ENCODE measurements at places on chromosomes 12 and 14. TPM values are rescaled to one million over a fixed set of nuclear protein-coding genes. Genes with fewer than 3 reads are reported as not detected.

MYBPC1 gene
- not detected for polyA plus RNA-seq

KRT73 gene
- not detected for polyA plus RNA-seq

C12orf56 gene
- not detected for polyA plus RNA-seq

NR1H4 gene
- not detected for polyA plus RNA-seq

BHLHE41 gene
- polyA plus RNA-seq: 4.0 TPM

VCPKMT gene
- 5.3 TPM for polyA plus RNA-seq

ST8SIA1 gene
- polyA plus RNA-seq: not detected

B4GALNT1 gene
- polyA plus RNA-seq: 1.2 TPM

EEA1 gene
- polyA plus RNA-seq: 11.9 TPM

SERPINA10 gene
- polyA plus RNA-seq: not detected

NRL gene
- polyA plus RNA-seq: 0.91 TPM

DCN gene
- 944 TPM for polyA plus RNA-seq

DNA sequence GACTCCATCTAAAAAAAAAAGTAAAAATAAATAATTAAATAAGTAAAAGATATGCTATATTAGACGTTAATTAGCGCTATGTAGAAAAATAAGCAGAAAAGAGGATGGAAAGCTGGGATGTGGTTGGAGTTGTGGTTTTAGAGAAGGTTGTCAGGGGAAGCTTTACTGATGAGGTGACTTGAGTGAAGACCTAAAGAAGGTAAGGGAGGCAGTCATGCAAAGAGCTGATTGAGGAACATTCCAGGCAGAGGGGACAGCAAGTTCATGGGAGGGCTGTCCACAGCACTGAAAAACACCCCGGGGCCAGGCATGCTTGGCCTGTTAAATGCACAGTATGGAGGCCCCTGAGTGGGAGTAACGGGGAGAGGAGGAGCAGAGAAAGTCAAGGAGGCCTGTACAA lies 15.7 kb downstream of the SMAGP start:
- no peak for DNase-seq

- no peak for DNase-seq
Observed at GRCh38 chr14:71554323-71554722, 377.9 kb upstream of the RGS6 start.

GRCh38 chr12:15152456-15152855 lies 68.8 kb downstream of the RERG start:
- DNase-seq: no peak

DNA sequence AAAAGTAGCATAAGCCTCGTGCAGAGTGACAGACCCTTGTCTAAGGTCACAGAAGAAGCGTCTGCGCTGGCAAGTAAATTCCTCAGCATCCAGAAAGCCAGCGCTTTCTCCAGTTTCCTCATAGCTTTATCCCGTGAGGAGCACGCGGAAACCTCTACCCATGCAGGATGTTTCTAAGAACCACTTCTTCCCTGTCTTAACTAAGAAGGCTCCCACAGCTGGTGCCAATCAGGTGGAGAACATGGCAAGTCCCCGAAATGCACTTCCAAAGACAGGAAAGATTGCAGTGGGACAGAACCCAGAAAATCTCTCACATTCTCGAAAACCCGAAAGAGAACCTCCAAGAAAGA lies 968 bp upstream of the ARID4A start:
- no peak for DNase-seq

DNA sequence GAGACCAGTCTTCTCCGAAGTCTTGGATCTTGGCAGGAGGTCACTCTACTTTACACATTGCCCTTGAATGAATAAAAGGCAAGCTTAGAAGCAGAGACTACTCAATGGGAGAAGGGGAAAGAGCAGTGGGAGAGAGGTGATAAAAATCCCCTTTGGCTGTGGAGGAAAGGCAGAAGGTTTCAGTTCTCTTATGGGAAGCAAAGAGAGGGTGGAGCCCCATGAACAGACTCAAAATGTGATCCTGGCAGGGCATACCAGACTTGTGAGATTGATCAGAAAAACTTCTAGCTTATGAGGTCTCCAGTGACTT lies 49.6 kb upstream of the HECTD1 start:
- no peak for DNase-seq

DNA sequence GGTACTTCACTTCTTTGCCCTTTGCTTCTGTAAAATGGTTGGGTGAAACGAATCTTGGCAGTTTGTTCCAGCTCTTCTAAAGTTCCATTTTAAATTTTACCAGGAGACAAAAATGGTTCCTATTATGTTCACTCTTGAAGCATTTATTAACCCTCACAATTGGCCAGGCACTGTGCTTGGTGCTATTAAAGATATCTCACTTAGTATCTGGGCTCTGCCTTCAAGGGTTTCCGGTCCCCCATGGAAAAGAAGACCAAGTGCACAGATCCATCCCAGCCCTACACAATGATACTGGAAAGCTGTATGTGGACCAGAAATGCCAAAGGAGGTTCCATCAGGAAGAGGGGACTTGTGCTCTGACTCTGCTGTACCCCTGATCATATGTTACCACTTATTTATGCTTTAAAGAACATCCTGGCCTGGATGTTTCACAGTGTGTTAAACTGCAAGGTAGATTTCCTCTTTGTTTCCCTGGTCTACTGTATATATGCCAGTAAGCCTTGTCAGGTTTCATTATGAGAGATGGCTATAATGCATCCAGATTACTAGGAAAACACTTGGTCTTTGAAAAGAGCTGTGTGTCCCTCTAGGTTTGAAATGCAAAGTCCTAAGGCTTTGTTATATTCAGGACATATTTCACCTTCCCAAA lies 154.8 kb downstream of the PRKCH start:
- no peak for DNase-seq

- no peak for DNase-seq
Observed at GRCh38 chr14:67031920-67032774, 157.1 kb upstream of the GARIN2 start.

DNA sequence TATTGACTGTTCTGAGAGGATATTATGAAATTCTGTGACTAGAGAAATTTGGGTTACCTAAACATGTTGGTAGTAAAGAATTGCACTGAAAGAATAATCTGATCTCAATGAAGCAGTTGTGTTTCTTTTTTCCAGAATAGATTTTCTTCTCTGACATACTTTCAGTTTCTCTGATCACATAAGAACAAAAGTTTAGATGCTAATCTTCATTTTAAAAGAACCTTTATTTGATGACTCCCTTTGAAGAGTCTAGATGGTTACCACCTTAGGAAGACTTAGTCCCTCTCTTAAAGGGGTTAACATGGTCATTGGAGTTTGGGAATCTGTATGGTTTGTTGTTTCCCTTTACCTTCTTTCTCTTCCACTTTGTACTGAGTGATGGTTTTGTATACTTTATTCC lies 58.6 kb downstream of the MON2 start:
- no peak for DNase-seq

GRCh38 chr12:122934722-122935121 lies 31.5 kb downstream of the ABCB9 start:
- DNase-seq: no peak

DNA sequence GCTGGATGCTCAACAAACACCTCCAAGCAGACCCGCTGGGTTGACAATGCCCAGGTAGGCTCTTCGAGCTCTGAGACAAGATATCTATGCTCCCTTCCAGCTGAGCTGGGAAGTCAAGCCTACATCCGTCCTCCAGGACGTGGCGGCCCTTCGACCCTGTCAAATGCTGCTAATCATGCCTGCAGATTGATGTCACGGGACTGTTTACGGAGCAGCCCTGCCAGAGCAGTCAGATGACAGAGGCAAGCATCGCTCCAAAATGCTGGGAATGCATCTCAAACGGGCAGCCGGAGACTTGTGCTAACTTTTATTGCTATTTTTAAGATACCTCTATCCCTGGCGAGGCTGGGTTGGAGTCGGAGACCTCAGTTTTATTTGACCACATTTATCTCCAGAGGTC lies 139.2 kb downstream of the NTF3 start:
- DNase-seq: no peak

DNA sequence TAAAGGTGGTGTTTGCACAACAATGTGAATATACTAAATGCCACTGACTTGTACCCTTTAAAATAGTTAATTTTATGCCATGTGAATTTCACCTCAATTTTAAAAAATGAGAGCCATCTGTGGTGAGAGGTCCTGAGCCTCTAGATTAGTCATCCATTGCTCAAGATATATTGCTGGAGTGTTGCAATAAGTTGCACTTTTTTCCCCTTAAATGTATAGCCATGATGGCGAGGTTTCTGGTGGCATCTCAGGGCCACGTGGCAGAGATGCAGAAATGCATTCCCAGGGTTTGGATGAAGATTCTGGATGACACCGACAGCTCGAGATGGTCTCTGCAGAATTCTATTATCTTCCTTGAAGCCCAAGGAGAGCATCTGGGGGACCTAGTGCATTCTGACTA lies 153.7 kb downstream of the AACS start:
- DNase-seq: no peak

GRCh38 chr12:27237790-27238771 lies 6.0 kb upstream of the STK38L start:
- no peak for DNase-seq

- no peak for DNase-seq
Observed at GRCh38 chr12:52759695-52760094, 17.4 kb downstream of the KRT76 start.

GRCh38 chr12:13128291-13128965 lies 25.0 kb upstream of the GSG1 start:
- peak; percentile 55 for DNase-seq

DNA sequence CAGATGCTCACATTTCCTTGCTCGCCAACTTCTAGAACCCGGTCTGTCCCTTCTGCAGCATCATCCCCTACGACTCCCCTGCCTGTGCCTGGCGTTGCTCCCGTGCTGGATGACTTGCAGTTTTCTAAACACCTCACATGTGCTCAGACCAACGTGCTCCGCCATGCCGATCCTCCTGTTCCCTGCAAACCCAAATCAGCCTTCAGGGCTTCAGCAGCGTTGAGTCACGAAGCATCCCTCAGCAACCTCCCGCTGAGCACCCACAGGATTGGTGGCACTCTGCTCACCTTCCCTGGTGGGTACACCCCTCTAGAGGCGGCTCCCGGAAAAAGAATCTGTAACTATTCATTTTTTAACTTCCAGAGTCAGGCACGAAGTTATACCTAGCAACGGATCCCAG lies 2.8 kb upstream of the PIWIL1 start:
- DNase-seq: no peak

DNA sequence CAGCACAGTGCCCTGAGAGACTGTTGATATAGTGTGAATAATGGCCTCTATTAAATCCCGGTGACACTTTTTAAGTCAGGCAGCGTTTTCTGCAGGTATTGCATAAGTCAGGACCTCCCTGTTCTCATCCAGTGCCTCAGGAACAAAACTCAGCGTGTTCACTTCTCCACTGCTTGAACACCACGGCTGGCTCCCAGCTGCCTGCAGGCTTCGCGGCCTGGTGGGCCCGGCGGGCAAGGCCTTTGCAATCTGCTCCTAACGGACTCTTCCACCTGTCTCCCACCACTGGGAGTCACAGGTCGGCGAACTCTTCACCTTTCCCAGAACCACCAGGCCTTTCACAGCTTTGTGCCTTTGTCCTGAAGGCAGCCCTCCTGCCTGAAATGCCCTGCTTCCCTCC lies 18.7 kb downstream of the RFX4 start:
- DNase-seq: no peak

GRCh38 chr14:104724407-104724980 lies 465 bp downstream of the ADSS1 start:
- DNase-seq: no peak

GRCh38 chr14:89851106-89851505 lies 103.4 kb downstream of the EFCAB11 start:
- DNase-seq: no peak

DNA sequence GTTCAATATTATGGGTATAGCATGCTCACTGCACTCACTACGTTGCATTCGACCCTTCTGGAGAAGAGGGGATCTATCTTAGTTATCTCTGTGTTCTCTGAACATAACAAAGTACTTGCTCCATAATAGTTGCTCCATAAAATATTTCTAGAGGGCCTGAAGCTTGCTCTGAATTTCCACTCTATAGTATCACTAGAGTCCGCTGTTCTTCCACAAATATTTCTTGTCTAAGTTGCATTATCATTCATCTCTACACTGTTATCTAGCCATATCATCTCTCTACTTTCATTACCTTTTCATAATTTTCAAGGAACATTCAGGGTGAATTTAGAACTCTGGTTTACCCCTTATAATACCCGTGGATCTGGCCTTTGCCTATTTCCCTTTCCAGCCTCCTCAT lies 246.1 kb upstream of the PDE3A start:
- no peak for DNase-seq

- peak; percentile 40 for DNase-seq
Observed at GRCh38 chr12:103924761-103925641, 5.2 kb upstream of the HSP90B1 start.

DNA sequence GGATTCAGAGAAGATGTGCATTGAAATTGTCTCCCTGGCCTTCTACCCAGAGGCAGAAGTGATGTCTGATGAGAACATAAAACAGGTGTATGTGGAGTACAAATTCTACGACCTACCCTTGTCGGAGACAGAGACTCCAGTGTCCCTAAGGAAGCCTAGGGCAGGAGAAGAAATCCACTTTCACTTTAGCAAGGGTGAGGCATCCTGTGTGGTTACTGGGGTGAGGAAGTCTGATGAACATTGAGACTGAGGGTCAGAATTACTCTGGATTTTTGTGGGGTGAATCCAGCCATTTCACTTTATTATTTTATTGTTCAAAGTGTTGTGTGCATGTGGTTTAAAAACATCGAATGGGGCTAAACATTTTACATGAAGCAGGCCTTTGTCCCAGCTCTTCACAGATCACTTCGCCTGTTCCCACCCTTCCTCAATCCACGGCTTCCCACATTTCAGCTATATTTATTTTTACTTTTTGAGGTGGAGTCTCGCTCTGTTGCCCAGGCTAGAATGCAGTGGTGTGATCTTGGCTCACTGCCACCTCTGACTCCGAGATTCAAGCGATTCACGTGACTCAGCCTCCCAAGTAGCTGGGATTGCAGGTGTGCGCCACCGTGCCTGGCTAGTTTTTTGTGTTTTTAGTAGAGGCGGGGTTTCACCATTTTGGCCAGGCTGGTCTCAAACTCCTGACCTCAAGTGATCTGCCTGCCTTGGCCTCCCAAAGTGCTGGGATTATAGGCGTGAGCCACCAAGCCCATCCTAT lies 40.6 kb downstream of the SUPT16H start:
- no peak for DNase-seq

DNA sequence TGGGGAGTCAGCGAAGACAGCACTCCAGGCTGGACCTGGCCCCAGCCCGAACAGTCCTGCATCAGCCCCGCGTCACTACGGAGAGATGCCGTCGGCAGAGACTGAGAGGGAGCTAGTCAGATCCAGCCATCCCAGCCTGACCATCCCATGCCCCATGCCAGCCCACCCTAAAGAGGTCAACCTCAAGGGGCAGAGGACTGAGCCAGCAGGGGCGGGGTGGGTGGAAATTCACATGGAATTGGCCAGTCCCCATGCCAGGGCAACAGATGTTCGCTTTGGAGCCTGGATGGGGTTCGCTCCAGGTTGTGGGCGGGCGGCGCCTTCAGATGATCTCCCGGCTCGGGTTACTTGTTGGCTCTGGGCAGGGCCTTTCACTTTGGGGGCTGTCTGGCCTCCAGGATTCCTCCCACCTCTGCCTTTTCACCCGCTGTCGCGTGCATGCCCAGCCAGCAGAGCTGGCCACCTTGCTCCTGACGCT lies 154.3 kb downstream of the TSPAN9 start:
- no peak for DNase-seq

GRCh38 chr12:113196990-113197389 lies 11.5 kb downstream of the RITA1 start:
- DNase-seq: no peak

- DNase-seq: no peak
Observed at GRCh38 chr14:86798330-86798729, 1194.7 kb downstream of the GALC start.
